ENCODE measurements at places on chromosomes 12 and 14.

DNA sequence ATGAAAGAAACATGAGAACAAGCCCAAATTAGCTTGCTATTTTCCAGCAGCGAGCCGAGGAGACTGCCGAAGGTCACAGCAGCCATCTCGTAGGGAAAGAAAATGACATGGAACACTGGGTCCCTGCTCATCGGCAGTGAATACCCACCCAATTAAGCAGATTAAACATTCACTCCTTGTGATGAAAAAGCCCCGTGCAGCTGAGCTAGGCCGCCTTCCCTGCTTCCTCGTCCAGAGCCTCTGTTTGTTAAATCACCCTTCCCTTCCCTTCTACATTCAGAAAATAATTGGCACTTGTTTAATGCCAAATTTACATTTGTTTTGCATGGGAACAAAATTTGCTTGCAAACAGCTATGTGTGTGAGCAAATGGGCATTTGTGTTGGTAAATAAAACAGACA, 342.5 kb downstream of the RMST start:
- no peak for DNase-seq

GRCh38 chr12:95440401-95440800, 33.6 kb upstream of the METAP2 start:
- DNase-seq, result no peak

- no peak for DNase-seq
These were observed 64.3 kb downstream of the DAD1 start for GRCh38 chr14:22524784-22525161.

DNA sequence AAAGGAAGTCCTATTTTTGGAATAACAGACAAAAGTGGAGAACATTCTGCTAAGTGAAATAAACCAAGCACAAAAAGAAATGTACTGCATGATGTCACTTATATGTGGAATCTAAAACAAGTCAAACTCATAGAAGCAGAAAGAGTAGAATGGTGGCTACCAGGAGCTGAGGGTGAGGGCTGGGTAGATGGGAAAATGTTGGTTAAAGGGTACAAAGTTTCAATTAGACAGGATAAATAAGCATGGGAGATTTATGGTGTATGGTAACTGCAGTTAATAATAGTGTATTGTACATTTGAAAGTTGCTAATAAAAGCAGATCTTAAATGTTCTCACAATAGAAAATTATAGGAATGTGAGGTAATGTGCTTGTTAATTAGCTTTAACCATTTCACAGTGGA, 12.8 kb downstream of the LUM start:
- no peak for DNase-seq

- DNase-seq, result no peak
These were observed 1669.3 kb upstream of the FLRT2 start for GRCh38 chr14:83860631-83861155.

DNA sequence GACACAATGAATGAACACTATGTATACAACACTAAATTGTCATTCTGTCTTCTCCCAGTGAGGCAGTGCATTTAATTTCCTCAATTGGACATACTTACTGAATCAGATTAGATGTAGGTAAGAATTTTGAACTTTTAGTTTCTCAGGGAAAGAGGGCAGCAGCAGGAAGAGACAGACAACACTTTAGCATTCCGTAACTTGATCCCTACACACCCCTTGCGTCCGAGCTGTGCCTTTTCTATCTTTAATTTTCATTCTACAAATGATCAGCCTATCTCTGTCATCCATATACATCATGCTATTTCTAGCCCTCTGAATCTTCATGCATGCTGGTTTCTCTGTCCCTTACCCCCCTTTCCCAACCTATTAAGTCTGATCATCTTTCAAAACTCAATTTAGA, 358.0 kb upstream of the RPL10L start:
- DNase-seq, result no peak

- DNase-seq, result no peak
These were observed 175.2 kb upstream of the GRIN2B start for GRCh38 chr12:14156606-14157005.

GRCh38 chr12:27542628-27543027, 18.6 kb downstream of the PPFIBP1 start:
- no peak for DNase-seq

DNA sequence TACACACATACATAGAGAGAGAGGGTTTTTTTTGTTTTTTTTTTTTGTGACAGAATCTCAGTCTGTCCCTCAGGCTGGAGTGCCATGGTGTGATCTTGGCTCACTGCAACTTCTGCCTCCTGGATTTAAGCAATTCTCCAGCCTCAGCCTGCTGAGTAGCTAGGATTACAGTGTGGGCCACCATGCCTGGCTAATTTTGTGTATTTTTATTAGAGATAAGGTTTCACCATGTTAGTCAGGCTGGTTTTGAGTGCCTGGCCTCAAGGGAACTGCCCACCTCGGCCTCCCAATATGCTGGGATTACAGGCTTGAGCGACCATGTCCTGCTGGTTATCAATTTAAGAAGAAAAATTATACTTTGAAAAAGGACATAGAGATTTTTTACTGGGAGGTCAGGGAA, 710.6 kb downstream of the SLC6A15 start:
- DNase-seq, result no peak

GRCh38 chr12:52318241-52318990, 2.8 kb downstream of the KRT83 start:
- DNase-seq, result no peak

- DNase-seq, result no peak
These were observed 147.1 kb upstream of the SLCO1C1 start for GRCh38 chr12:20547816-20548575.

DNA sequence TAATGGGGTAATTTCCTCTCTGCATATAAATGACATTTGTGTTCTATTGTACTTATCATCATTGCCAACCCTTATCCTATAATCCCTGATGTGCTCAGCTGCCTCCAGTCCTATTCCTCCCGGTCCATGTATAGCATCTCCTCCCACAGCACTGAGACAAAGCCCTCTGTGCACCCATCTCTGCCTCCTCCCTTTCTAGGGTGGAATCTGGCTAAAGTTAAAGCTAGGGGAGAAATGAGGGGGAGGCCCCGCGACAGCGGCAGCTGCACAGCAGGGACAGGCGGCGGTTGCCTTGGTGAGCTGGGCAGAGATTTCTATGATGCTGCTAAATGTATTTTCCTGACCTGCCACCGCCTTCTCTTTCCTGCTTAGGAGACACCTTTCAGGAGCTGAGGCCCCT, 12.8 kb upstream of the ZDHHC22 start:
- no peak for DNase-seq

DNA sequence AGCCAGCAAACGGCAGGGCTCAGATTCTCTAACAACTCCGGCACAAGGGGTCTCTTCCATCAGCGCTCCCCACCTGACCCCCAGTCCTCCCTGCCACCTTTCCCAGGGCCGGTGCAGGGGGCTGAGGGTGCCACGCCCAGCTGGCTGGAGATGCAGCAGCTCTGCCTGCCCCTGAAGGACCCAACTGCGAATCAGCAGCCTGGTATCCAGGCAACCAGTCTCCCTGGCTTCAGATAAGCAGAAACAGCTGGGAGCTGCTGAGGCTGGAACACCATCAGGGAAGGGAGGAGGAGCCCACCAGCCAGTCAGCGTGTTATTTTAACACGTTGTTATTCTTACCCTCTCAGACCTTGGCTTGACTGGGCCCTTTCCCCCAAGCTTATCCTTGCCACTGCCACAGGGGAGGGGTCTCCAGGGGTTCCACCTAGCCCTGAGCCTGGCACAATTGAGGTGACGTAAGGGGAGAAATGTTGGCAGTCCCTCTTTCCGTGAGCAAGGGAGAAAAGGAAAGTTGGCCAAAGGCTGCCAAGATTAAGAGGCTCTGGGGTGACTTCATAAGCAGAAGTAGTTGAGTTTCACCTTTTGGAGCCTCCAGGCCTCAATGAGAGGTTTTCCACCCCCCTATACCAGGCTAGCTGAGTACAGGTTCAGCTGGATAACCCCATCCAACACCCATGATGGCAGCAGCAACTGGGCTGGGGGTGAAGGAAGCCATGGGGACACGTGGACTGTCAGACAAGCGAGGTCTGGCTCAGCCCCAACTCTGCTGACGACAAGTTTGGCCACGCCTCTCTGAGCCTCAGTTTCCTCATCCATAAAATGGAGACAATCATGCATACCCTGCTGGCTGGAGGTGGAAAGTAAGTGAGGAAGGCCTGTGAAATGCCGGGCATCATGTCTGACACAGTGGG, 91.1 kb downstream of the IRF2BPL start:
- no peak for DNase-seq

DNA sequence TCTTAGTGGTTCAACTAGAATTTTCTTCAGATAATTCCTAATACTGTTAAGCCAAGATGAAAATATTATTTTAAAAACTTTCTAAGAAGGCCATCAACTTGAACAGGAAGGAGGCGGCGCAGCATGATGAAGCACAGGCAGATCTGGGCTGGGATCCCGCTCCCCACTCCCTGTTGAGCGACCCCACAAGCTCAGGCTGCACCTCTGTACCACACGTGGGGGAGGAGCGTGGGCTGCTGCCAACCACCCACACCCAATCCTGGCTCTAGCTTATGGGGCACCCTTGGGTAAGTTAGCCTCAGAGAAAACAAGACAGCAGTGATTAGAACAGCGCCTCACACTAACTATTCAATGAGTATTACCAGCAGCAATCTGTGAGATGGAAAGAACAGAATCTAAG, 6.0 kb downstream of the MTERF2 start:
- DNase-seq, result no peak

GRCh38 chr12:83042441-83043200, 355.9 kb downstream of the TMTC2 start:
- DNase-seq, result no peak

- no peak for DNase-seq
These were observed 66.2 kb downstream of the PTPRB start for GRCh38 chr12:70571029-70571428.

- DNase-seq, result no peak
These were observed 76.6 kb upstream of the GNG2 start for GRCh38 chr14:51783765-51784164.

- DNase-seq, result no peak
These were observed 41.9 kb downstream of the PSMA6 start for GRCh38 chr14:35333797-35334743.

GRCh38 chr12:123457980-123458779, at the start of gene SNRNP35:
TSS of gene SNRNP35 (plus strand) at chr12:123458139. CDS start at chr12:123465541, 7,402 bp downstream.
- DNase-seq, result peak; percentile 45

GRCh38 chr12:130768120-130768519, 52.0 kb upstream of the RIMBP2 start:
- DNase-seq, result no peak

DNA sequence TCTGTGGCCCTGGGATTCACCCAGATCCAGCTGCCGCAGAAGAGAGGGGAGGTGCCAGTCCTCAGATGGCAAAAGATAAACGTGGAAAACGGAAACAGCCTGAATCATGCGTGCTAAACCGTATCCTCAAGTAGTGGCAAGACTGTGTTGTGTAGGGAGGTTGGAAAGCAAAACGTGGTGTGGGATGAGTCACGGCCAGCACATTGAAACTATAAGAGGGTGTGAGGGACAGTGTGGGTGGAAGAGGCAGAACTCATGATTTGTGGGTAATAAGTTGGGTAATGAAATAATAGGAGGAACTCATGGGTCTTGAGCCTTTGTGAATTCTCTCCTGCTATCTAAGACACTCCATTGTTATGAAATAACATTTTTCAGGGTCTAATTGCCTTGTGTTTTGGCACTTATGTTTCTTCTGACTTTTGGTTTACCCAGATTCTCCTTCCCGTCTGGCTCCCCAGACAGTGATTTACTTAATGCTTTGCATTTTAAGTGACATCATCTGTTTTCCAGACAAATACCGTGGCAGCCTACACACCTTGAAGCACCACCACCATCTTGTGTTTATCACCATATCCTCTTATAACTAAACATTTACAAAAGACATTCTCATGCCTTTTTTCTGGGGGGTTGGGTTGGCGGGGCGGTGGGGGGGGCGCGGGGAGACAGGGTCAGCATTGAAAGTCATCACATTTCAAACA, 62.3 kb upstream of the PTCSC3 start:
- DNase-seq, result no peak

- peak; percentile 1 for DNase-seq
These were observed 617.6 kb downstream of the LRFN5 start for GRCh38 chr14:42224053-42224888.

DNA sequence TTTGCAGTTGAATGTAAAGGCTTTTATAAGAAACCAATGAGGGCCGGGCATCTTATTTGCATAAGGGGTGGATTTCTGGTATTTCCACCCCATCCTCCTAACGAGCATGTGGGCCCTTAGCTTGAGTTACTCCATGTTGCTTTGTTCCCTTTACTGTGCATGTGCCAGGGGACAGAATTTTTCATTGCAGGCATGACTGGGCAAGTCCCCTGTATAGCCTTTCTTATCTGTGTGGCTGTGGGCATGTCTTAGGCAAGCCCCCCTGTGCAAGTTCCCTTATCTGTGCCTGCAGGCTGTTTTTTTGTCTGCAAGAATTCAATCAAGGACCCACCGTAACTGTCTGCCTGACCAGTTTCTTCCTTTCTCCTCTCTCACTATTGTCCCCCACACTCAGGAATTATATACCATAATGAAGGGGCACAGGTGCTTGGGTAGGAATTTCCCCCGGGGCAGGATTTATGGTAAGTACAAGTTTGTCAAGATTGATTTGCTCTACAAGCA, 152.2 kb upstream of the CNOT2 start:
- no peak for DNase-seq

- no peak for DNase-seq
These were observed 299.6 kb downstream of the DPF3 start for GRCh38 chr14:72594099-72594901.

- DNase-seq, result no peak
These were observed at the start of gene BHLHE41 for GRCh38 chr12:26124446-26125399. TSS of gene BHLHE41 (minus strand) at chr12:26125037. CDS start at chr12:26124779, 258 bp downstream.

- DNase-seq, result no peak
These were observed 69.7 kb downstream of the C14orf132 start for GRCh38 chr14:96108911-96109310.

DNA sequence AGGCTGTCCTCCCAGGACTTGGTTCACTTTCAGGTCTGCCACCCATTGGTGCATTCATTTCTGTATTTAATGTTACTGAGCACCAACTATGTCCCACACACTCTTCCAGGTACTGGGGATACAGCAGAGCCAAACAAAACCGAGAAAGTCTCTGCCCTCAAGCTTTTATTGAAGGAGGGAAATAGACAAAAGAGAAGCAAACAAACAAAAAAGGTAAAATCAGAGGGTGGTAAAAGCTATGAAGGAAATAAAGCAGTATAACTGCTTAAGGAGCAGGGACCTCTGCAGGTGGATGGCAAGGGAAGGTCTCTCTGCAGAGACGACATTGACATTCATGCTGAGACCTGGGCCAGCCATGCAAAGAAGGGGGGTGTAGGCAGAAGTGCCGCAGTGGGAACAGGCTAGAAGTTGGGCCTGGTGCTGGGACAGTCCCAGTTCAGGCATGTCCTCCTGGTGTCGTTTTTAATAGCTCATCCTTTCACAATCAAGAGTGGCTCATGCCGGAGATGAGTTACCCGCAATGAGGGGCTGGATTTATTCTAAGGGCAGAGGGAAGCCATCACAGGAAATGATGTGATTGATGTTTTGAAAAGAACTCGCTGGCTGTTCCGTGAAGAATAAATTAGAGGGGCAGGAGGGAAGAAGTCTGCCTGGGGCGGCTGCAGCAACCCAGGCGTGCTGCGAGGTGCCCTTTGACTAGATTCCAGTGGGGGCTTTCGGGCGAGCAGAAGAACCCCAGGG, 72.8 kb downstream of the IRF2BPL start:
- DNase-seq, result no peak

All from GM19239 (cell line).